ENCODE measurements at places on chromosomes 5 and 9. TPM values are rescaled to one million over a fixed set of nuclear protein-coding genes. Genes with fewer than 3 reads are reported as not detected.

DNA sequence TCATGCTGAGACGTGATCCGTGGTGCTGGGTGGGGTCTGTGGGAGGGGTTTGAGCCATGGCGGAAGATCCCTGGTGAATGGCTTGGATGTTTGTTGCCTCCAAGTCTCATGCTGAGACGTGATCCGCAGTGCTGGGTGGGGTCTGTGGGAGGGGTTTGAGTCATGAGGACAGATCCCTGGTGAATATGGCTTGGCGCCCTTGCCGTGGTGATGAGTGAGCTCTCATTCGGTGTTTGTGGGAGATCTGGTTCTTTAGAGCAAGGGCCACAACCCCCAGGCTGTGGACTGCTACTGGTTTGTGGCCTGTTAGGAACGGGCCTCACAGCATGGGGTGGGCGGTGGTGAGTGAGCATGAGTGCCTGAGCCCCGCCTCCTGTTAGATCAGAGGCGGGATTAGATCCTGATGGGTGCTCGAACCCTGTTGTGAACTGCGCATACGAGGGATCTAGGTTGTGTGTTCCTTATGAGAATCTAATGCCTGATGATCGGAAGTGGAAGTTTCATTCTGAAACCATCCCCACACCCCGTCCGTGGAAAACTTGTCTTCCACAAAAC lies 31.2 kb downstream of the NKD2 start:
- DNase-seq: no peak

Gene IFNK
- not detected for polyA plus RNA-seq

Gene HAPLN1
- polyA plus RNA-seq: 2.9 TPM

Gene PLAC8L1
- 1.1 TPM for polyA plus RNA-seq

Gene KIF3A
- 24.6 TPM for polyA plus RNA-seq
